ENCODE measurements at places on chromosomes 6 and 20.

DNA sequence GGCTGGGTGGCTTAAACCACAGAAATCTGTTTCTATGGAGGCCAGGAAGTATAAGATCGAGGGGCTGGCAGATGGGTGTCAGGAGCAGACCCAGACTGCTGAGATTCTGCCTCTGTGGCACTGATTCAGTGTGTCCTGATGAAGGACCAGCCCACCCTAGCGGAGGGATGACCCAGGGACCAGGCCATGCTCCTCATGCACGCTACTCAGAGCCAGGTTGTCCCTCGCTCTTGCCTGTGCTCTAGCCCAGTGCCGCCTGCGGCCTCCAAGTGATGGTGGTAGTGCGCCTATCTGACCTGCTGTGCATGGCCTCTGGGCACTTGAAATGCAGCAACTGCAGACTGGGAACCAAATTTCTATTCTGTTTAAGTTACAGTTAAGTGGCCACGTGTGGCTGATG is 13.1 kb upstream of the APMAP start:
- DNase-seq, result no peak

- DNase-seq, result no peak
These were observed 51.0 kb upstream of the CLDN20 start for GRCh38 chr6:155212616-155213380.

DNA sequence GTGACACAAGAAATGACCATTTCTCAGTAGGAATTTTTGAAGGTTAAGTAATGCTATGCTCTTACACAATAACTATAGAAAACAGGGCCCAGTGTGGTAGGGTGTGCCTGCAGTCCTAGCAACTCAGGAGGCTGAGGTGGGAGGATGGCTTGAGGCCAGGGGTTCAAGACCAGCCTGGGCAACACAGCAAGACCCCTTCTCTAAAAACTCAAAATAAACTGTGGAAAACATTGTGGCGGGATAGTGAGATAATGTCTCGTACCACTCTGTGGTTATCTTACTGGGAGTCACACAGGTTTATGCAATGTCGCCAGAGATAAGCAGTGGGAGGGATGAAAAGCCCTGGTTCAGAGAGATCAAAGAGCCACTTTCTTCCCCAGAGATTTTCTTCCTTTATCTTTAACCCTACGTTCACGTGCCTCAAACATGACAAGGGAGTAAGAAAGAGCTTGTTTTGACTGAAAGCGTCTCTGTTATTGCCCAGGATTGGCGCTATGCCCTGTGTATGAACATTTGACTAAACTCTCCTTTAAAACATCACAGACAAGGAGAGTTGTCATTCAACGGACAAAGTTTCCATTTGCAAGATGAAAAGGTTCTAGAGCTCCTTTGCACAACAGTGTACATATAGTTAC is 13.9 kb downstream of the GCM1 start:
- DNase-seq, result no peak

- DNase-seq, result no peak
These were observed 1418.5 kb downstream of the KHDRBS2 start for GRCh38 chr6:60867548-60867947.

- DNase-seq, result no peak
These were observed 547.7 kb upstream of the ID4 start for GRCh38 chr6:19289457-19289856.

GRCh38 chr20:13263451-13263850 is 42.4 kb downstream of the ISM1 start:
- DNase-seq, result no peak

Measured in nucleus accumbens (tissue), 56 donors.